ENCODE measurements at places on chromosomes 6 and 20.

GRCh38 chr6:70398783-70399728 lies 14.3 kb upstream of the FAM135A start:
- DNase-seq: no peak

DNA sequence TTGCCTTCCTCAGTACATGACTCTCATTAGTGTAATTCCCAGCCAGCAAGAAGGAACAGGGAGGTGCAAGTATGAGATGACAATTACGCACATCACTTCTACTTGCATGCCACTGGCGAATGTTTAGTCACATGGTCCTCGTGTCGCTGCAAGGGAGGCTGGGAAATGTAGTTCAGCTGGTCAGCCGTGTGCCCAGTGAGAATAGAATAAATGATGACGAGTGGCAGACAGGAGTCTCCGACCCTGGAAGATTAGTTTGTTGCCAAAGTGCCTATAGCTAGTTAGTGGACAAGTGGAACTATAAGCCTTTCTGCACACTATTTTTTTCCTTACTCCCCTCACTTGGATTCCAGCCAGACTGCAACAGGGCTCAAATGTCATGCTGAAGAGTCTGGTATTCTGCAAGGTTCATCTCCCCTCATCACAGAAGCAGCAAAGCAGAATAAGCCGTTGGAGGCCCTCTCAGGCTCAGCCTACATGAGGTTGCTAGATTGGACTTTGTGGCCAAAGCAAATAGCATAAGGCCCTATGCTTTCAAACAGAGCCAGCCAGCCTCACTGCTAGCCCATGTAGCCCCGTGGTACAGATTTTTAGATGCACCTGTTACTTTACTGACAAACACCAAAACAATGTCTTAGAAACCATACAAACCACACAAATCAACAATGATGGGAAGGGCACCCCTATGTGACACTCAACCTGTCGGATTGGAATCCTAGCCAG lies 9.7 kb downstream of the LINC00237 start:
- no peak for DNase-seq

- no peak for DNase-seq
Measured at GRCh38 chr6:6221787-6222535, 98.5 kb downstream of the F13A1 start.

GRCh38 chr6:124978451-124979293 lies 16.4 kb downstream of the RNF217 start:
- DNase-seq: no peak

DNA sequence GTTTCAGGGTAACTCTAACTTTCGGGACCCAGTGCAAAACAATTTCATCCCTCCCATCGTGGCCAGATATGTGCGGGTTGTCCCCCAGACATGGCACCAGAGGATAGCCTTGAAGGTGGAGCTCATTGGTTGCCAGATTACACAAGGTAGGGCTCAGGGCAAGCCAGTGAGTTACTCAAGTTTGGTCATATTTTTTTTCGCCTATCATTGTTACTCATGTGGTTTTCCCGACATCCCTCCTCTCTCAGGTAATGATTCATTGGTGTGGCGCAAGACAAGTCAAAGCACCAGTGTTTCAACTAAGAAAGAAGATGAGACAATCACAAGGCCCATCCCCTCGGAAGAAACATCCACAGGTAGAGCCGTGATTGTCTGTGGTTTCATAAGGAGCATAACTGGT lies 58.2 kb downstream of the DCBLD1 start:
- DNase-seq: no peak

- DNase-seq: no peak
Measured at GRCh38 chr6:115485400-115485799, 575.3 kb downstream of the FRK start.
